ENCODE measurements at places on chromosomes 12 and 14. TPM values are rescaled to one million over a fixed set of nuclear protein-coding genes. Genes with fewer than 3 reads are reported as not detected.

GRCh38 chr12:116101991-116102390 lies 175.5 kb downstream of the MED13L start:
- DNase-seq: no peak
- H3K36me3 ChIP-seq: no peaks in the 10 kb centered on the region
- H3K4me3 ChIP-seq: no peak overlapping the region

GRCh38 chr14:50985124-50985858 lies 41.0 kb upstream of the PYGL start:
- no peaks in the 10 kb centered on the region for H3K36me3 ChIP-seq
- no peak overlapping the region for H3K4me3 ChIP-seq
- no peak overlapping the region for H3K27ac ChIP-seq
- H3K4me1 ChIP-seq: no peaks in the 10 kb centered on the region
- no peaks in the 10 kb centered on the region for H3K27me3 ChIP-seq

Gene TNS2
- 106 TPM for total RNA-seq

- no peak for DNase-seq
- H3K36me3 ChIP-seq: no peaks in the 10 kb centered on the region
- H3K4me1 ChIP-seq: no peaks in the 10 kb centered on the region
- H3K27me3 ChIP-seq: no peaks in the 10 kb centered on the region
- no peak overlapping the region for H3K27ac ChIP-seq
These were observed 55.8 kb downstream of the CMAS start for GRCh38 chr12:22101749-22102243.

Gene KCNMB4
- 4.0 TPM for total RNA-seq

- H3K27me3 ChIP-seq: no peaks in the 10 kb centered on the region
- H3K4me3 ChIP-seq: no peak overlapping the region
- no peak for DNase-seq
These were observed 72.6 kb downstream of the ETV6 start for GRCh38 chr12:11722071-11722470.

DNA sequence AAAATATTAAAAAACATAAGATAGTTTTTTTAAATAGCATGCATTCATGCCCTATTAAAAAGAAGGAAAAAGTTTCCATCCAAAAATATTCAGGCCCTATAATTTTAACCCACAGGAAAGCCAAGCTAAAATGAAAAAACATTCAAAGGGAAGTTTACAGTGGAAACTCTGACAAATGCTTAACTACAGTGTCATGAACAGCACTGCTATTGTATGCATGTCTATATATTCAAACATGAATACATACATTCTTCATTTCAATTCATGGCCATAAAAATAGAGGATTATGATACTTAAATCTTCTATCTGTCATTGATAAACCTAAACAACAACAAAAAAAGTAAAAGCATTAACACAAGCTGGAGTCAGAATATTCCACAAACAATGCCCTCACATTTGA lies 67.4 kb downstream of the PPP2R5E start:
- H3K36me3 ChIP-seq: no peaks in the 10 kb centered on the region
- H3K27me3 ChIP-seq: no peaks in the 10 kb centered on the region

Gene ZDHHC17
- total RNA-seq: 49.9 TPM

- no peak for DNase-seq
- H3K27me3 ChIP-seq: no peaks in the 10 kb centered on the region
- H3K36me3 ChIP-seq: no peaks in the 10 kb centered on the region
- no peak overlapping the region for H3K27ac ChIP-seq
These were observed 7.9 kb downstream of the OTOGL start for GRCh38 chr12:80107221-80107620.

DNA sequence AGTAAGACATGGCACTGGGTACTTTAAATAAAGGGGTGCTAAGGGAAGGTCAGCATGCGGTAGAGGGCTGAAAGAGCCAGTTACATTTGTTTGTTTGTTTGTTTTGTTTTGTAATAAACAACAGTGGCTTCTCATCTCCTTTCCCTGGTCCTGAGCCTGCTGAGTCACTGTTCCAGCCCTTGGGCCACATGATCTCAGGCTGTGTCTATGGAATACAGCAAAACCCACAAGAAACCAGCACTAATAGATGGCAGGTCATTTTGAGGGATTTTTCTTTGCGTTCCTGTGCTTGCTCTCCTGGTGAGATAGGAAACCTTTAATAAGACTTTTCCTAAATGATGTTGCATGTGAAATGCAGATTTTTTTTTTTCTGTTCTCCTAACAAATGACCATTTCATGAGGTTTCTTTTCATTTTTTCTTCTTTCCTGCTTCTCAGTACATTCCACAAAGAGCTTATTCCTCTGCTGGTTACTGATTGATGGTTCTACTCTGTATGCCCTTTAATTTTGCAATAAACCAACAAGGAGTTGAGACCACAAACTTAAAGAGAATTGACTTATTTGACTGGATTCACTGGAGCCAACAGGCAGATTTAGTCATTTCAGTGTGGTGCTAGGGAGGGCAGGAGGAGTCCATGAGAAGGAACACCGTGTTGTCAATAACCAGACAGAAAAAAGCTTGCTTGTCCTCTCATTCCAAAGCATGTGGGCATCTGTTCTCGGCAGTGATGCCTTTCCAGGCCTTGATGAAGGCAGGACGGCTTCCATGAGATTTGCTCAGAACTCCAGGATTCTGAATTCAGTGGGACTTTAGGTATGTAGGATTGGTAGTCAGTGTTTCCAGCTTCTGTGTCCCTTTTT lies 459.2 kb downstream of the RAD51B start:
- no peak overlapping the region for H3K27ac ChIP-seq
- DNase-seq: peak; percentile 14
- no peak overlapping the region for H3K4me3 ChIP-seq

DNA sequence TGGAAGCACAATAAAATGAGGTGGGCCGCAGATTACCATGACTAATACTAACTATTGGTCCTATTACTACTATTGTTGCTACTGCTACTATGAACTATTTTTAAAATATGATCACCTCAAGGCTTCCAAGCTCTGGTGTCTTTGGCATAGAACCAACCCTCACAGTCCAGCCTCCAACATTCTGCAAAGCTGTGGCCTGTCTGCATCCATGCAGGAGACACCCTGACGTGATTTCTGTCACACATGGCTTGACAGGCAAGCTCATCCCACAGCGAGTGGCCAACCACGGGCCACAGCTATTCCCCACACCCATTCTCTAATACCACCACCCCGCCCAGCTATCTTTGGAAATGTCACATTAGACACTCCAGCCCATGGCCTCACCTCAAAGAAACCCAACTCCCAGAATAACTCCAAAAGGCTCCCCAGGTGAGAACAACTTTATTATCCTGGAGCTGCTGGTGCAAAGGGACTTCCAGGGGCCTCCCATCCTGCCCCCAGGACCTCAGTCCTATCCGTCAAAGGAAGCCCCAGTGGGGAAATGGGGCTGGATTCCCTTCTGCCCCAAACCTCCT lies 14.4 kb downstream of the ISCU start:
- H3K27ac ChIP-seq: no peak overlapping the region
- H3K36me3 ChIP-seq: no peaks in the 10 kb centered on the region
- no peaks in the 10 kb centered on the region for H3K4me1 ChIP-seq
- no peaks in the 10 kb centered on the region for H3K27me3 ChIP-seq
- DNase-seq: no peak
- H3K4me3 ChIP-seq: no peak overlapping the region

Gene TNFAIP2
- 31.5 TPM for total RNA-seq

DNA sequence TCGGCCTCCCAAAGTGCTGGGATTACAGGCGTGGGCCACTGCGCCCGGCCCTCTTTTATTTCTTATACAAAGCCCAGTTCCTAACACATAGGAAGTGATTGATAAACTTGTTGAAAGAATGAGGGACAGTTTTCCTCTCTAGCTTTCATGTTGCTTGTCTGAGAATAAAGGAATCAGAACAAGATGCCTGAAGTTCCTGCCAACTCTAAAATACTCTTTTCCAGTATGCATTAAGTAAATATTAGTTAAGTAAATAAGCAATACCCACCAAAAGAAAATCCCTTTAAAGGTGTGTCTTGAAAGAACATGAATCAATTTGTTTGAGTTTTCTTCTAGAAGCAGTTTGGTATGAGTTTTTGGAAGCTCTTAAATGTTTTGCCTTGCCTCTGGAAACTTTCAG lies 24.4 kb upstream of the CD27 start:
- H3K27me3 ChIP-seq: no peaks in the 10 kb centered on the region
- H3K4me1 ChIP-seq: peaks cover 9% of the 10 kb centered on the region
- no peak overlapping the region for H3K27ac ChIP-seq

Gene FOXN4
- not detected for total RNA-seq

- no peaks in the 10 kb centered on the region for H3K27me3 ChIP-seq
- H3K4me1 ChIP-seq: peaks cover 12% of the 10 kb centered on the region
- peak overlapping the region; percentile 49 for H3K27ac ChIP-seq
- peaks cover 15% of the 10 kb centered on the region for H3K36me3 ChIP-seq
- no peak for DNase-seq
- H3K4me3 ChIP-seq: peak overlapping the region; percentile 14
These were observed 881 bp upstream of the PUS1 start for GRCh38 chr12:131928080-131928710.

- H3K27me3 ChIP-seq: peaks cover 76% of the 10 kb centered on the region
- H3K4me3 ChIP-seq: no peak overlapping the region
- no peak for DNase-seq
- no peaks in the 10 kb centered on the region for H3K36me3 ChIP-seq
- no peak overlapping the region for H3K27ac ChIP-seq
These were observed 2.5 kb upstream of the HOXC6 start for GRCh38 chr12:54025499-54026405.

GRCh38 chr14:72196237-72197015 lies 264.2 kb downstream of the RGS6 start:
- H3K36me3 ChIP-seq: no peaks in the 10 kb centered on the region
- H3K27me3 ChIP-seq: no peaks in the 10 kb centered on the region
- H3K4me1 ChIP-seq: no peaks in the 10 kb centered on the region

DNA sequence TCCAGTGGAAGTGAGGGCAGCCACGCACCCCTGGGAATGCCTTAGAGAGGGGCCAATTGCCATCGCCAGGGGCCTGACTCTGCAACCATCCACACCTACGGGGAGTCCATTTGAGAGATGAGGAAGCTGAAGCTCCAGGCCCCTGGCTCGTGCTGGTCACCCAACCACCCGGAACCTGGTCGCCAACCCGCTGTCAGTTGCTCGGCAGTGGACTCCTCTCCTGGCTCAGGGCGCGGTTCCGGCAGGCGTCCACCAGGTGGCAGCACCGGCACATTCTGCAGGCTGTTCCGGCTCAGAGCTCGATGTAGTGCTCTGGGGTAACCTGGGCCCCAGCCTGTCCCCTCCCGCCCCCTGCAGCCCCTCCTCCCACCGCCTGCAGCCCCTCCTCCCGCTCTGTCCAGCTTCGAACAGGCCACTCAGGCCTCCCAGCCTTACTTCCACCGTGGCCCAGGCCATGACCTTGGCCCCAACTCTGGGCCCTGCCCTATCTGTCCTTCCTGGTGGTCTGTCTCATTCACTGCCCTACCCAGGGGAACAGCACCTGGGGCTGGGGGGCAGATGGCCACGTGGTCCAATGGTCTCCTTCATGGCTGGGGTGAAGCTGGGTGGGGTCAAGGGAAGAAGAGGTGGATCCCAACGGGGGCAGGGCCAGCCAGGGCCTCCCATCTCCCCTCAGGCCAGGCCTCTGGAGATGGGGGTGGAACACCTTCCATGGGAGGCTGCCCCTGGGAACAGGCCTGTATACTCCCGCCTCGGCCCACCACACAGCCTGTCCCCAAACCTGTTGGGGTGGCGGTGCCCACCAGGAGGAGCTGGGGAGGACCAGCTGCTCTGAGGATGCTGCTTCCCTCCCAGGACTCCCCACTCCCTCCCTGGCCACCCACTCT lies 15.7 kb downstream of the SIVA1 start:
- H3K27me3 ChIP-seq: no peaks in the 10 kb centered on the region
- H3K27ac ChIP-seq: peak overlapping the region; percentile 62
- peak; percentile 91 for DNase-seq
- H3K4me1 ChIP-seq: peaks cover 11% of the 10 kb centered on the region
- peaks cover 22% of the 10 kb centered on the region for H3K36me3 ChIP-seq

Gene SMIM41
- not detected for total RNA-seq

Gene DEGS2
- total RNA-seq: 2.1 TPM

- no peak overlapping the region for H3K4me3 ChIP-seq
- no peaks in the 10 kb centered on the region for H3K27me3 ChIP-seq
- no peak for DNase-seq
These were observed 49.9 kb downstream of the FOXN3 start for GRCh38 chr14:89366864-89367778.

Gene ANKS1B
- 60.7 TPM for total RNA-seq

DNA sequence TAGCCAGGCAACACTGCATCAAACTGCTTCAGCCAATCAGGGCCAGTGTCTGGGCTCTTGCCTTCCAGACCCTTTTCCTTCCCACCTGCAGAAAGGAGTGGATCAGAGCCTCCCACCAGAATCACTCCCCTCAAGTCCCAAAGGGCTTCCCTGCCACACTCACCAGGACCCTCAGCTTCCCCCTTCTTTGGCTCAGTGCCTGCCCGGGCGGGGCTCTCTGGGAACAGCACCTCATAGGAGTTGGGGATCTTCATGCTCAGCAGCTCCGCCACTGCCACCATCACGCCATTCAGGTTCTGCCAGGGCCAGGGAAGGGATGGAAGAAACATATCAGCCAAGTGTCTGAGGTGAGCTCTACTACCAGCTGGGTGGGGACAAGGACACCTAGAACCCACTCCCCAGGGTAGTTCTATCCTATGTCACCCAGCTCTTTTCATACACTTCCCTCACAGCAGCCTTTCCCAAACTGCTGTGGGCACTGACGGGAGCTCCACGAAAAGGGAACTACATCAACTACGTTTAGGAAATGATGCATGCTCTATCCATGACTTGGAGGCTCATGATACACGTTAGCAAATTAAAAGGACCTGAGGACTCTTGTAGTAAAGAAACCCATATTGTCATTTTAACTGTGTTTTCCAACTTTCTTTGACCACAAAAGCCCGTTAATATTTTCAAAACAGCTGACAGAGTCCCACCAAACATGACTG lies 9.4 kb upstream of the PRKAG1 start:
- DNase-seq: no peak
- no peaks in the 10 kb centered on the region for H3K27me3 ChIP-seq
- H3K36me3 ChIP-seq: peaks cover 77% of the 10 kb centered on the region

DNA sequence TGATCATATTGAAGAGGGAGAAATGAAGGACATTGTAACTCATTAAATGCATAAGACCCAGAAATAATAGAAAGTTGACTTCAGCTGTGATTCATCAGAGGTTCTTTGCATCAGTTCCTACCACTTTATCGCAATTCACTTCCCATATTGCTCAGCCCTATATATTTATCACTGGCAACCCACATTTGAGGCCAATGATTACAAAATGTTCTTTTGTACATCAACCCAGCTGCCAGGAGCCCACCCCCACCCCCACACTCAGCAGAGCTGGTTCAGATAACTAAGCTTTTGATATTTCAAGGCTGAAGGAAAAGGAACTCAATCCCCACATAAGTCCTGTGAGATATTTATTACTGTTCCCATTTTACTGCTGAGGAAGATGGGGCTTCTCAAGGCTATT lies 51.2 kb upstream of the TMPO start:
- no peak overlapping the region for H3K4me3 ChIP-seq
- no peaks in the 10 kb centered on the region for H3K4me1 ChIP-seq
- H3K27ac ChIP-seq: no peak overlapping the region
- no peak for DNase-seq
- H3K36me3 ChIP-seq: no peaks in the 10 kb centered on the region

DNA sequence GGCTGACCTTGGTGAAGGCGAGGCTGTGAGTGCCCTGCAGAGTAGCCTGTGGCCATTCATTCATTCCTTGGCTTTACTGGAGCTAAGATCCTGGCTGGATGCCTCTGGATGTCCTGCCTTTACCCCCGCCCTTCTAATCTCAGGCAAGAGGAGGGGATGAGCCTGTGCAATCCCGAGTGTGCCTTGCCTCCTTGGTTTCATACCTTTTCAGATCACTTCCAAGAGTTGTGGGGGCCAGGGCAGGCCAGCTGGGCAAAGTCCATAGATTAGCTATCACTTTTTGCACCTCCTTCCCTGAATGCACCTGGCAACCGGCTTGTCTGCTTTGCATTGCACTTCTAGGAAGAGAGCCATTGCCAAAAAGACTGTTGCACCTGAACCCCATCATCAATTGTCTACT lies 1.5 kb downstream of the VRTN start:
- no peaks in the 10 kb centered on the region for H3K27me3 ChIP-seq
- no peaks in the 10 kb centered on the region for H3K36me3 ChIP-seq
- H3K4me3 ChIP-seq: no peak overlapping the region
- H3K4me1 ChIP-seq: no peaks in the 10 kb centered on the region
- H3K27ac ChIP-seq: no peak overlapping the region
